ENCODE measurements at places on chromosomes 7 and 10.
A peak's percentile ranks its signal among the peaks of the same experiment; 100 is the strongest.

DNA sequence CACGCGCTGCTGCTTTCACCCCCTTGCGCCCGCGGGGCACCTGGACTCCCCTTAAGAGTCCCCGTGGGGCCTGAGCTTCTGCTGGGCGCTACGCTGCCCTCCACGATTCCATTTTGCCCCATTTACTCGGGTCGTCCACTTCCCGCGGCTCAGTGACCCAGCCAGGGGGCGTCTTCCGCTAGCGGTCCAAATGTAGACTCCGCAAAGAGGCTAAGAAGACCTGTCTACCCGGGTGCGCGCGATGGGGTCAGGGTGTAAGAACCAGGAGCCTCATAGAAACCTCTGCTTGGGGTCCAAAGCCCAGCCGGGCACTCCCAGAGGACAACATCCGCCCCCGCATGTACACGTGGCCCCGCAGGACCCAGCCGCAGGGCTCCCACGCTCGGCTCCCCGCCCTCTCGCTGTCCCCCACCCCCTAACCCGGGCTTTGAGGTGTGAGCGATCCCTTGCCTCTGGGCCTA is 5.2 kb upstream of the HMX2 start:
- DNase-seq = no peak

DNA sequence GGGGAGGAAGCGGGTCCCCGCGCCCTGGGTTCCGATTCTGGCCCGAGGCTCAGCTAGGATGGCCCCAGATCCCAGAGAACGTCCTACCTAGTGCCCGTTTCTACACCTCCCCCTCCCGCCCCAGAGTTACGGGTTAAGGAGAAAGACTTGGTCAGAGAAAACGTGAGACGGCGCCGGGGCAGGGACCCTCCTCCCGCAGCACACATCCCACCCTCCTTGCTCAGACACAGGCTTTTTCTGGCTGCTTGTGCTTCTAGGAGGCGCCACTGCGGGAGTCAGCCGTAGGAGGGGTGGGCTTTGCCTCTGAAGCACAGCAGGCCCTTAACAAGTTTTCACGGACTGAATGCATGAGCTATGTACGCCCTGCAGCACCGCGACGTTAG is 104.9 kb upstream of the LEP start:
- no peak for DNase-seq

DNA sequence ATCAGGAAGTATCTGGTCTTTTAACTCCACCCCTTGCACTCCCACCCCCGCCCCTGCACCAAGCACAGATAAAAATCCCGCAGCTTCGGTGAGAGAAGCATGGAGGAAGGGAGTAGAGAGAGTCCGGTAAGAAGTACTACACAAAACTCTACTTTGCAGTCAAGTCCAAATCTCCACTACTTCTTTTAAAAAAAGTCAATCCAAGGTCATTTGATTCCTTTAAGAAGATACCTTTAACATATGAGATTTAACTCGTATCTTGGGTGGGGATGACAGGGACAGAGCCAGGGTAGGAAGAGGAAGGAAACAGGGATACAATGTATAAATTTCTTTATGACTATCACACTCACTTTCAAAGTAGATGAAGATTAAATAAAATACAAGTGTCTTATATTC is 132.1 kb downstream of the NRBF2 start:
- DNase-seq = peak; percentile 50

- no peak for DNase-seq
Observed at GRCh38 chr10:117635826-117636225, 93.3 kb downstream of the EMX2 start.

DNA sequence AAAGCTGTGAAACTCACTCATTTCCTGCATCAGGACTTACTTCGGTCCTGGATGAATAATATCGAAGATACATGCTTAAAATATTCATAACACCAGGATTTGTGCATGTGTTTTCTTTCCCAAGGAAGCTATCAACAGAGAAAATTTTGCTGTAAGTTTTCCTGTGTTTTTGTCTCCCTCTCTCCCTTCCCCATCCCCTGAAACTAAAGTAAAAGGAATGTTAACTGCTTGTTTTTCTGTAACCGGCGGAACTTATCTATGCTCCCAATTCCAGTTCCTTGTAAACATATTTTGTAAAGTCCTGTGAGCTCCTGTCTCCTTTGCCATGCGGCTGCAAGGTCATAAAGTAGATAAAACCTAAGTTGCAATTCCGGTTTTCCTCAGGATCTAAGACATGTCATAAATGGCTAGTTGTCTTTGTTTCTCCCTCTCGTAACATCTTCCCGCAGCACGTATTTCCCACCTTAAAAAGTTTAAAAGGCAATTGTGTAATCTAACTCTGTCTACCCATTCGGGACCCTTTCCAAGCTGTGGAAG is 79.0 kb upstream of the POM121L12 start:
- no peak for DNase-seq

GRCh38 chr7:136278057-136278456 is 300.9 kb upstream of the MTPN start:
- DNase-seq = no peak

- DNase-seq = peak; percentile 57
Observed at GRCh38 chr7:119175911-119176627, 951.6 kb downstream of the ANKRD7 start.

- no peak for DNase-seq
Observed at GRCh38 chr7:134505856-134506255, 21.5 kb upstream of the AKR1B10 start.

DNA sequence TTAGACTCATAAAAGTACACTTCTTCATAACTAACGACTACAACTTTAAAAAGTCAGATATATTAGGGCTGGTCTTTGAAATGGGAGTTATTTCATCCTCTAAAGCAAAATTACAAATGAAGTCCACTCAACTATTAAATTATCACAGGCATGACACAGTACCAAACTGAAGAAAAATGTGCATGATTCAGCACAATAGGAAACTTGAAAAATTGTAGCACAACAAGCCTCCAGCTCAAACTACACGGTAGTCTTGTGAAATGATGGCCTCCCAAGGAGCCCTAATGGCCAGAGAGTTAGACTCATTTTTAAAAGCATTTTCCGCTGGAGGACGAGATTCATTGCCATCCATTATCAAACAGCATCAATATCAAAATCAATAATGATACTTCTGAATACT is 76.4 kb downstream of the MAGI2 start:
- no peak for DNase-seq

DNA sequence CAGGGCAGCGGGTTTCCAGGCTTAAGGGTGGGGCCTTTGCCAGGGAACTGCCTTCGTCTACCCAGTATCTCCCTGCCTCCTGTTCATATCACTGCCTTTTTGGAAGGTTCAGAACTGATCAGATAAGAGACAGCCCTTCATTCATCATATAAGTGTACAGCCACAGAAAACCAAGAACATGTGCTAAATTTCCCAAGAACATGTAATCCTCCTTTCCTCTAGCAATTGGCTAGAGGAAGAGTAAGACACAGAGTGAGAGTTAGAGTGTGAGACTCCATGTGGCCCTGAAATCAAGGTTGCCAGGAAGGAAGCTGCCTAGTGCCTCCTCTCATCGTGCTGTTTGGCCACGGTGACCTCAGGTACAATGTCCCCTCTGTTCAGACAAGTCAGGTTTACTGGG is 770.9 kb downstream of the TNS3 start:
- DNase-seq = no peak

- DNase-seq = no peak
Observed at GRCh38 chr7:50184271-50184990, 91.4 kb upstream of the ZPBP start.

DNA sequence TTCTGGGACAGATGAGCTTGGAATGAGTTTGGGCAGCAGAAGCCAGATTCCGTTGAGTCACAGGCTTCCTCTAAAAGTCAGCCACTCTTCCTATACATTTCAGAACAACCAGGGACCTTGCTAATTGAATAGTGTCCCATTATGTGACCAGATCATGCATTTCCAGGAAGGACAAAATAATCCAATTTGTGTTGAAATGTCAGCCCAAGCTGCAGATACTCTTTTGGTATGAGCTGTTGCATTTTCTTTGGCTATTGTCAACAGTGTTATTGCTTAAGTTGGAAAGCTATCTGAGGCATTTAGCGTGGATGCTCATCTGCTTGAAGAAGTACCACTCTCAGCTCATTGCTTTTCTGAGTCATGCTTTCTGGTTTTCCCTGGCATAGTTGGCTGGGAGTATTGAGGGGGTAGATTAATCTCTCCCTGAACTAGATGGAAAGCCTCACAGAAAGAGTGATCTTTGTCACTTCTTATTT is 223.7 kb upstream of the HABP2 start:
- DNase-seq = no peak

DNA sequence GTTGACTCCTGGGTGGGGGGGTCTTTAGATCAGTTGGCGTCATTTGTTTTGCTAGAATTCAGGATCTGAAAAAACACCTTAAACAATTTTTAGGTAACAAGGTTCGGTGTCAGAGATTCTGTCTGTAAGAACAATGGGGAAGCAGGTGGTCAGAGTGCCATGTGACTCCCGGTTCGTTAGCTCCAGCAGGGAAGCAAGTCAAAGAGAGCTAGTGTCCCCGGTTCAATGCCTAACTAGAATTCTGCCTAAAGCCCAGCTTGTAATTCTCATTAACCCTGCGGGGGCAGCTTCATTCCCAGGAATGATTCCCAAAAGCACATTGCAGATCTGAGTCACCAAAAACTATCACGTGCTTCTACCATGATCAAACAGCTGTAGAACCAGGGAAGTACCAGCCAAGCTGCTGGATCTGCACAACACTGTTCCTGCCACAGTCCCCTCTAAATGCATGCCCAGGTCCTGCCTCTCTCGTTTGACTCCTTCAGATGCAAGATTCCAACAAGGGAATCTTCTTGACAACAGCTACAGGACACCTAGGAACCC is 664.3 kb upstream of the CELF2 start:
- DNase-seq = no peak

- DNase-seq = no peak
Observed at GRCh38 chr7:29127527-29127926, 18.8 kb downstream of the CPVL start.

DNA sequence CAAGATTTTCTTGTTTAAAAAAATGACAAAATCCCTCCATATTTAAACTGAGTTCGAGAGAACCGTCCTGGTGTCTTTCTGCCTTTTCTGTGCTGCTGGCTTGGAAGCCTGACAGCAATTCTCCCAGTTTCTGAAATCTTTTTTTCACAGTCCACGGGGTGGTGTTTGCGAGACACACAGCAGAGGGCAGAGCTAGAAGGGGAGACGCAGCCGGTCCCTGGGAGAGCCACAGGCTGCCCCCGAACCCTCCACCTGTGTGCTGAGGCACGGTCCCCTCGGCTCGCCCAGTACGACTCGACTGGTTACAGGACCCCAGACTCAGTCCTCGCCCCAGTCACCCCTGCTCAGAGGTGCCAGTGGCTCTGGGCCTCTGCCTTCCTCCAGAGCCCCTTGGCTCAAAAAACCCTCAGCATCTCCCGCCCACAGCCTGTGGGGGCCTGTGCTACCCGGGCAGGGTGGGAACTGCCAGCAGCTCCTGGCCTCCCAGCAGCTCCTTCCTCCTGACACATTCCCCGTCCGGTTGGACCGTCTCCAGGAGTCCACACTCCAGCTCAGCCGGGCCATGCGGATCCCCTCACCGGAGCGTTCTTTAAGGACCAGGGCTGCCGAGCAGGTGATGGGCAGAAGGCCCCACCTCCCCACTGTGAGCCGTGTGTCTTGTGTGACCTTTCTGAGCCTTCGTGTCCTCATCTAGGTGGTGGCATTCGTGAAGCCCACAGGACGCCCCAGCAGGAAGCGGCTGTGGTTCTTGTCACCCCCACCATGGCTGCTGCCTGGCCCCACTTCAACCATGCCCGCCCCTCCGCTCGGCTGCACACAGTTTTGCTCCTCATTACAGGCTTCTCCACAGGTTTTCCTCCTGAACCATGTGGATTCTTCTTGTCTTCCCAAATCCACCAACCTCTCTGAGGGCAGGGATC is 52.3 kb upstream of the EN2 start:
- DNase-seq = no peak

GRCh38 chr10:20893297-20893696 is 3.8 kb downstream of the NEBL start:
- no peak for DNase-seq

DNA sequence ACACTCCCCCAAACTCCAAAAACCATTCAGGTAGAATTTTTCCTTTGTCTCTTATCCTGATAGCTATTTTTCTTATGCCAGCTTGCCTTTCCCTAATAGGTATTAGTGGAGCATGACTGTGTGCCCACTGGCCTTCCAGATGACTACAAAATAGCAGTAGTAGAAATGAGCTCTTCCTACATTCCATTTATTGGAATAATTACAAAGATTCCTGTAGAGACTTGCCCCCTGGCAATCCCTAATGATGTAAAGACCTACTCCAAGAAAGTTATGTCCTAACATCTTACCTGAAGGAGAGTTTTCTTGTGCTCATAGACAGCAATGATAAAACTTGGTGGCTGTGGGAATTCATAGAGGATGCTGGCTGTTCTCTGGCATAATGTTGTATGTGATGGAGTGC is 501.8 kb downstream of the GATA3 start:
- DNase-seq = no peak

DNA sequence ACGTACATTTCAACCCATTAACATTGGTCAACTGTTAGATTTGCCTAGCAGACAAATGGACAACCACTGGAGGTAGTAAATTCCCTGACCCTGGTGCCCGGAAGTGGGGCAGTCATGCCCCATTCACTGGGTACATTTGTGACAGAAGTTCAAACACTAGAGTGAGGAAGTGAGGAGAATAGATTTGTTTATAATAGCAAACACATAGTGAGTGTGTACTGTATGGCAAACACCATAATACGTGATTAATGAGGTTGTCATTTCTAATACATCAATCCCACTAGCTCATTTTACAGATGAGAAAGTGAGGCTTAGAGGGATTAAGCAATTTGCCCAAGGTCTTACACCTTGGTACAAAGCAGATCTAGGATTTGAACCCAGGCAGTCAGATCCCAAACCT is 181.9 kb upstream of the MKLN1 start:
- no peak for DNase-seq

GRCh38 chr10:97498841-97499560 is at the start of gene UBTD1:
Gene UBTD1, plus strand, starts transcription at chr10:97498924. Its CDS starts 280 bp downstream, at chr10:97499204.
- no peak for DNase-seq

DNA sequence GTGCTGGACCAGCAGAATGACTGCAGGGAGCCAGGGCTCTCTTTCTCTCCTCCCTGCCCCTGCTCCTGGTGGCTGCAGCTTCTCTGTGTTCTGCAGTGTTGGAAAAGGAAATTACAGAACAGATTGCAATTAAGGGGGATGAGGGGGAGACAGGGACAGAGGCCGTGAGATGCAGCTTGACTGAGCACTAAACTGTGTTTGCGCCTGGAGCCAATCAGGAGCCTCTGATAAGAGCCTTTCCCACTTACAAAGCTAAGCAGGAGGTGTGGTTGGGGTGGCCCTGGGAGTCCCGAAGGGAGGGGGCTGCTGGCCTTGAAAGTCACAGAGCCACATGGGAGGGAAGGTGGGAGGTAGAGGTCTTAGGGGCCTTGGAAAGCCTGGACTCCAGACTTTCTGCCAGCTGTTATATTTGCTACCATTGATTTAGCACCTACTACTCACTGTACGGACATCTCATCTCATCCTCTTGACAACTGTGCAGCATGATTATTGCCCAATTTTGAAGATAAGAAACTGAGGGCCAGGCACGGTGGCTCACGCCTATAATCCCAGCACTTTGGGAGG is 26.7 kb downstream of the TRIM8 start:
- DNase-seq = no peak

GRCh38 chr10:26944261-26944882 is 83.6 kb upstream of the ABI1 start:
- no peak for DNase-seq

Data from activated CD4-positive, alpha-beta T cell treated with anti-CD3 and anti-CD28 coated beads, Interleukin-2, amount 50 U/mL, for 16 hours (primary cell).